Suprapubic skin (tissue), 4 donors: ENCODE measurements at places on chromosomes 2 and 18. TPM values are rescaled to one million over a fixed set of nuclear protein-coding genes. Genes with fewer than 3 reads are reported as not detected.

The FN1 gene
- 49.1 TPM for total RNA-seq

DNA sequence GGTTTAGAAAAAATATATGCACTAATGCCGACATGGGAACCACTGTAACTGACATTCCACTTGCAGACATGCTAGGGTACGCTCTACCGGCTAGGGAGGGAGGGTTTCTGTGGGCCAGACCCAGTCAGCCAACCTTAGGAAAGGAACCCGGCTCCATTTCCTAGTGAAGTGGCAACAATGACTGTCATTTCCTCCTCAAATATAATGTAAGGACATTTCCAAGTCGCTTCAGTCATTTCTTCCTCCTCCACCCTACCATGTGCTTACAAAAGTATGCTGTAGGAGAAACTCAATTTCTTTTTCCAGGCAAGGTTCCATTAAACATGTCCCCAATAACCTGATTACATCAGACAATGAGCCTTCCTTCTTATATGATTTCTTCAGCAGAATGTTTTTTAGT lies 64.3 kb upstream of the PSMD14 start:
- peaks cover 8% of the 10 kb centered on the region for H3K4me1 ChIP-seq
- no peaks in the 10 kb centered on the region for H3K27me3 ChIP-seq
- H3K27ac ChIP-seq, result no peak overlapping the region
- H3K4me3 ChIP-seq, result peak overlapping the region; percentile 52

DNA sequence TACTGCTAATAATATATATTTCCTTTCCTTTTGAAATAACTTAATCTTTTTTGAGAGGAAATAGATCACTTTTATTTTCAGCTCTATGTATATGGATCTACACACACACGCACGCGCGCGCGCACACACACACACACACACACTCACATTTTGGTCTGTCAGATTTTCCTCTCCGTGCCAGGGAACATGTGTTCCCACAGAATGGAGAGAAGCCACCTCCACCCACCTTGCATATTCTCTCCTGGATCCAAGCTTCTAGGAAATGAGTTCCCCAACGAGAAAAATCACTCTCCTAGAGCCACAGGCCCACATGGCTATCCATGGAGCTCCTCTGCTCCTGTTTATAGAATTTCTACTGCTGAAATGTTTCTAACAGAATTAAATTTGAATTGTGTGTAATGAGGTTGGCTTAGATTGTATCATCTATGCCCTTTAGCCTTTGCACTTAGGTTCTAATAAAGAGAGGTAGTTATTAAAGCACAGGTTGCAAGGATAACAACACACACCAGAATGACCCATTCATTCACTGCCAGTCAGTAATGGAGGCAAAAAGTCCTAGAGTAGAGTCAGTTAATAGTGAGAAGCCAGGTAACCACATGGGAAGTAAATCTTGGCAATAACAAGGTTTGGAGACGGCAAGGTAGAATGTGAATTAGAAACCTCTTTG lies 19.7 kb downstream of the IFIH1 start:
- no peak for DNase-seq
- peaks cover 3% of the 10 kb centered on the region for H3K4me1 ChIP-seq
- no peaks in the 10 kb centered on the region for H3K27me3 ChIP-seq

- peaks cover 23% of the 10 kb centered on the region for H3K36me3 ChIP-seq
- no peaks in the 10 kb centered on the region for H3K27me3 ChIP-seq
- peaks cover 13% of the 10 kb centered on the region for H3K4me1 ChIP-seq
- H3K27ac ChIP-seq, result no peak overlapping the region
- DNase-seq, result no peak
Observed at GRCh38 chr2:201267278-201268030, 7.1 kb downstream of the CASP8 start.

DNA sequence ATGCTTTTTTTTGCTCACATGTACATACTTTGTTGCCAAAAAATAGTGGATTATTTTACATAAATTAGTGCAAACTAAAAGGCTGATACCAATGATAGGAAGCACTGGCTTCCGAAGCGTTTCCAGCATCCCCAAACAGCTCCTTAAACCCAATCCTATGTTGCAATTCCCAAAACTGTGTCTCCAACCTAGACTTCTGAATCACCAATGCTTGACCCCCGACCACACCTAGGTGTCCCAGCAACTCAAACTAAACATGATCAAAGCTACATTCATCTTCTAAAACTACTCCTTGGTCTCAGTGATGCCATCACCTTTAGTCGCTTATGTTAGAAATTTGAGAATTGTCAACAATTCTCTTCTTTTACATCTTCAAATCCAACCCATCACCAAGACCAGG lies 13.4 kb downstream of the ATP8B1 start:
- no peaks in the 10 kb centered on the region for H3K36me3 ChIP-seq
- no peak overlapping the region for H3K4me3 ChIP-seq
- no peak for DNase-seq
- peaks cover 28% of the 10 kb centered on the region for H3K4me1 ChIP-seq

DNA sequence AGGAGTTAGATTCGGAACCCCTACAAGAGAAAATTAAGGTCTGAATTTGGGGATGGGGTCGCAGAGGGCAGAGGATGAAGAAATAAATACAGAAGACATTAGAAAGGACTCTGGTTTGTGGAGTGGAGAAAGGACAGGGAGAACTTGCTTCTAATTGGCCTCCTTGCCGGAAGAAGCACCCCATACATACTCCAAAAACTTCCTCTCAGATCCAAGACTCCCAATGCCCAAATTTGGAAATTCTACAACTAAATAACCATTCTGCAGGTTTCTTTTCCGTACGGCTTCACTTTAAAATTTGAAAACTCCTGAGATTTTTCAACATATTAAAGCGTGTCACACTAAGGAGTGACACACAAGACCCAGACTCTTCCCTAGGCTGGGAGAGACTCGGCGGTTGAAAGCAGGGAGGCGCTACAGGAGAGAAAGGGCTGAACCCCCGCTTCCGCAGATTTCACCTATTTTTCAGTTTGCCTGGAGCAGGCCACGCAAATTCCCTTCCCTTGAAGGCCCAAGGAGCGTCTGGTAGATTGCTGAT lies 478 bp downstream of the CLHC1 start:
- H3K4me3 ChIP-seq, result peak overlapping the region; percentile 77
- H3K36me3 ChIP-seq, result peaks cover 29% of the 10 kb centered on the region
- no peaks in the 10 kb centered on the region for H3K27me3 ChIP-seq
- no peak for DNase-seq

The PDCD1 gene
- total RNA-seq, result not detected

DNA sequence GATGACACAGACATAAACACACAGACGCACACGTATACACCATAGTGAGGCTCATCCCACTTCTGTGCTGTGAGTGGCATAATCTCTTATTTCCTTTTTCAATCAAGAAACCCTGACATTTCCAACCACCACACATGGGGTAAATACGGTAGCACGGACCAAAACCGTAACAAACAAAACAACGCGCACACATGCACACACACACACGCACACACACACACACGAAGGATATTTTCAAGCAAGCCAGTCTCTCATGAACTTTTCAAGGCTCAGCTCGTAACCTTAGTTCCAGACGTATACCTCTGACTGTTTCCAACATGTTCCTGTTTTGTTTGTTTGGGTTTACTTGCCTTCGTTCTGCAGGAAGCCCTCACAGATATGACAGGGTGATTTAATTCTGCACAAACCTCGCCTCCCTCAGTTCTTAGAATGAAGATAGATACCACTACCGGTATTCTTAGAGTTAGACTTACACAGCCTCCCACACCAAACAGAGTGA lies 119.8 kb downstream of the BCL2 start:
- H3K27me3 ChIP-seq, result no peaks in the 10 kb centered on the region
- H3K27ac ChIP-seq, result no peak overlapping the region
- H3K4me1 ChIP-seq, result peaks cover 34% of the 10 kb centered on the region
- H3K4me3 ChIP-seq, result peak overlapping the region; percentile 3

DNA sequence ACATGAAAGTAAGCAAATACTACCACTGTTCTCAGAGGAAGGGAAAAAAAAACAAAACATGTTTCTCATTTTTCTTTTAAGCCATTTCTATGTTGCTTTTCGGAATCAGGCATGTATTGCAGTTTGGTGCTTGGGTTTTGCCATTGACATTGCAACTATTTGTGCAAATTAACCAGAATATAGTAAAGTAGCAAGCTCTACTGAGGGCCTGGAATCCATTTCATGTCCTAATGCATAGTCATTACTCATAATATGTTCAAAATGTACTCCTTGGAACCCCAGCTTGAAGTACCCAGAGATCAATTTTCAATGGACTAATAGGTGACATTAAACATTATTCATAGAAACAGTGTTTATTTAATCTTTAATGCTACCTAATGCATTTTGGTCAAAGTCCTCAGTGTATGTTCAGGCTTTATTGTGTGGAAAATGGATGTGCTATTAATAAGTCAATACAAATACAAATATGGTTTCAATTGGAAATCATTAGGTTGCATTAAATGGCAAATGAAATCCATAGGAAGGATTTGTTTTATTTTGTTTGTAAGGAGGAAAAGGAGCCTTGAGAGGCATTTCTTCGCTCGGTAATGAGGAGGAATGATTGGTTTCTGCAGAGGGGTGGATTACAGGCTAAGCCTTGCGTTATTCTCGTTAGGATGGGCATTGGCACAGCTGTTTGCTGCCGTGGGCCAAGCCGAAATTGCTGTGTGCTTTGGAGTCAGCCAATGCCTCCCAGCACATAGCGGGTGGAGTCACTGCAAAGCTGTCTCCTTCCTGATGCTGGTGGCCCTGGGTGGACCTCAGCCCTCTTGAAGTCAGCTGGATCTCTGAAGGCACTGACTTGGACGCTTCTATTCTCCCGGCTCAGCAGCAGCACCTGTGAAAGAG lies 56.4 kb downstream of the MYCN start:
- no peak for DNase-seq
- no peak overlapping the region for H3K27ac ChIP-seq
- no peak overlapping the region for H3K4me3 ChIP-seq
- H3K4me1 ChIP-seq, result no peaks in the 10 kb centered on the region

GRCh38 chr2:120958623-120959366 lies 223.1 kb downstream of the GLI2 start:
- no peak overlapping the region for H3K4me3 ChIP-seq
- H3K36me3 ChIP-seq, result peaks cover 3% of the 10 kb centered on the region
- no peak for DNase-seq
- H3K27ac ChIP-seq, result no peak overlapping the region
- no peaks in the 10 kb centered on the region for H3K27me3 ChIP-seq
- H3K4me1 ChIP-seq, result no peaks in the 10 kb centered on the region

The CAVIN2 gene
- total RNA-seq, result 3.8 TPM

DNA sequence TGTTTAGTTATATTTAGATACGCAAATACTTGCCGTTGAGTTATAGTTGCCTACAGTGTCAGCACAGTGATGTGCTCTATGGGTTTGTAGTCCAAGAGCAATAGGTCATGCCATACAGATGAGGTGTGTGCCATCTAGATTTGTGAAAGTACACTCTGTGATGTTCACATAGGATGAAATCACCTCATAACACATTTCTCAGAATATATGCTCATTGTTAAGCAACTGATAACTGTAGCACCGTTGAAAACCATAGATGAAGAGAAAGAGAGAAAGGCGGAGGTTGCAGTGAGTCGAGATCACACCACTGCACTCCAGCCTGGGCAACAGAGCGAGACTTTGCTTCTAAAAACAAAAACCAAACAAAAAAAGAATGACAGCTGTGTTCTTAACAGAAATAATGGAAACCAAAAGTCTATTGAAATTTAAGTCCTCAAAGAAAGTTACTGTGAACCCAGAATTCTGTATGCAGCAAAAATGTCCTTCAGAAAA lies 9.5 kb downstream of the DGKD start:
- no peak for DNase-seq
- no peaks in the 10 kb centered on the region for H3K4me1 ChIP-seq
- no peaks in the 10 kb centered on the region for H3K27me3 ChIP-seq
- H3K36me3 ChIP-seq, result no peaks in the 10 kb centered on the region
- no peak overlapping the region for H3K27ac ChIP-seq

The ASB18 gene
- 0.13 TPM for total RNA-seq

DNA sequence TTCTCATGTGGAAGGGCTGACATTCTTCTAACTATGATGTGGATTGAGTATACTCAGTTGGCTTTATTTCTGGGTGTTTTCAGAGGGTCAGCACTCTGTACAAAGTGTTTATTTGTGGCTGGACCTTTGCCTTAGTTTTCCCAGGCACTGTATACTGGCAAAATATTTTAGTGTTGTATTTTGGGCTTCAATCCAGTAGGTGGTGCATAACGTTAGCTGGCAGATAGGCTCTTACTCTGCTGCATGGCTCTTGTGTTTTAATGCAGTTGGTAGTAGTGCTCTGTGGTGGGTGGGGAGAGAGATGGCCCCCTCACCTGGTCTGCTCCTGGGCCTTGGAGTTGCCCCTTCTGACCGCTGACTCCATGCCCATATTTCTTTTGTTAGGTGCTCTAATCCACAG lies 75.6 kb upstream of the REG3A start:
- H3K4me3 ChIP-seq, result no peak overlapping the region
- H3K36me3 ChIP-seq, result no peaks in the 10 kb centered on the region
- DNase-seq, result no peak
- no peaks in the 10 kb centered on the region for H3K27me3 ChIP-seq

- no peak overlapping the region for H3K27ac ChIP-seq
- no peak overlapping the region for H3K4me3 ChIP-seq
Observed at GRCh38 chr2:96150007-96150640, 4.9 kb upstream of the DUSP2 start.

- no peak overlapping the region for H3K27ac ChIP-seq
- no peak overlapping the region for H3K4me3 ChIP-seq
- H3K4me1 ChIP-seq, result no peaks in the 10 kb centered on the region
- H3K27me3 ChIP-seq, result no peaks in the 10 kb centered on the region
Observed at GRCh38 chr18:13592246-13592645, 134.1 kb downstream of the FAM210A start.

- H3K27ac ChIP-seq, result no peak overlapping the region
- no peaks in the 10 kb centered on the region for H3K4me1 ChIP-seq
- no peak for DNase-seq
- no peaks in the 10 kb centered on the region for H3K27me3 ChIP-seq
- H3K36me3 ChIP-seq, result no peaks in the 10 kb centered on the region
- H3K4me3 ChIP-seq, result no peak overlapping the region
Observed at GRCh38 chr2:24932715-24933114, 12.7 kb upstream of the ADCY3 start.

DNA sequence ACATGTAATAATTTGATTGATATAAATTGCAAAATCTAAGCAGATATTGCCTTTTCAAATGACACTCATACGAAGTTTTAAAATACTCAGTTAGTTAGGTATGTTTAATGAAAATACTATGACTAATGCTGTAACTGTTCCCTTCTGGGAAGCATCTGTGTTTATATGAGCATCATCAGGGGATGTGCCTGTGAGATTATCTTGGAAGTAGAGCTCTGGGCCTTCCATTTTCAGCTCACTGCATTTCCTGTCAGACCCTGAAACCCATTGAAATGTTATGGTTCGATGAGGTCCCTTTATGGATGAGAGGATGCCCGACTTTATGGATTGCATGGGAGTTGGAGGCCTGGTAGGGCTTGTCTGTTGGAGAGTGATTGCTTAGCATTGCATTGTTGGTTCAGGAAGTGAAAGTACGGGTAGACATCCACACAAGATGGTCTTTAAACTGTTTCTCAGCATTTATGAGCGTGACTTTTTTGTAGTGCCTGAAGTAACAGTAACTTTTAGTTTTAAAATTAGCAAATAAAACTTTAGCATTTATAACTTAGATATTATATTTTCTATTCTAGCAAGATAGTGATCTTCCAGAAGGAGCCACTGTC lies 28.7 kb downstream of the ELP2 start:
- H3K36me3 ChIP-seq, result peaks cover 97% of the 10 kb centered on the region
- H3K27me3 ChIP-seq, result no peaks in the 10 kb centered on the region
- no peak overlapping the region for H3K4me3 ChIP-seq
- no peak overlapping the region for H3K27ac ChIP-seq

The C18orf54 gene
- total RNA-seq, result 3.8 TPM
